SW 1271 (cell line): ENCODE measurements at places on chromosomes 3 and 15.

- no peak for DNase-seq
These were observed 51.1 kb downstream of the BDH1 start for GRCh38 chr3:197504641-197505121.

- DNase-seq: no peak
These were observed 6.4 kb upstream of the TBC1D2B start for GRCh38 chr15:78083687-78084448.

DNA sequence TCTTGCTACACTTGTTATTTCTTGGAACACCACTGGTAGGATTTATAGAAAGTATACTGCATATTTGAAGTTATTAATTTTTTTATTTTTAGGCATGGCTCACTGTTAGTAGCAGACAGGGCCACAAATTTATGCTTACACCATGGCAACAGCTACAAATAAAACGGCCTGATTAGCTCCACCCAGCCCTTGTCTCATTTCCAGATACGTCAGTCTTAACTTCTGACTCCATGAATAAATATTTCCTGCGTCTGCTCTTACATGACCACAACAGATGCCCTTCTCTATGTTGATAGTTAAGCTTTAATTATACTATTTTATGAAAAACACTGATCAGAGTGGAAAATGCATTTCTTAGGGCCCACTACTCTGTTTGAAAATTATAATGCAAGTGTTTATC, 62.3 kb upstream of the CPOX start:
- no peak for DNase-seq

DNA sequence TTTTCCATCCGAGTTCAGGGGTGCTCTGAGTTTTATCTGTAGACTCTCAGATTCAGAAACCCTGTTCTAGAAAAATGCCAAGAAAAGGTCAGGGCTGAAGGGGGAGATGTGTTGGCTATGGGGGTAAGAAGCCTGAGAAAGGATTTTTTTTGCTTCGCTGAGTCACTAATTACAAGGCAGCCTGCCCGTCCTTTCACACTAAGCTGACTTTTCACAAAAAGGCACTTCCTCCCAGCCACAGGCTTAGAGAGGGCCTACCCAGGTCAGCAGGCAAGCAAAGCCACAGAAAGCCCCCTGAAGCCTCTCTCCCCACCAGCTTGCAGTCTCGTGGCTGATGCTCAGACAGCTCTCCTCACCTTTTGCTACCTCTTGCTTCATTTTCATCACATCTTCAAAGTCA, 192.6 kb upstream of the PRICKLE2 start:
- DNase-seq: no peak

GRCh38 chr15:101499863-101500713, 10.6 kb upstream of the PCSK6 start:
- no peak for DNase-seq

DNA sequence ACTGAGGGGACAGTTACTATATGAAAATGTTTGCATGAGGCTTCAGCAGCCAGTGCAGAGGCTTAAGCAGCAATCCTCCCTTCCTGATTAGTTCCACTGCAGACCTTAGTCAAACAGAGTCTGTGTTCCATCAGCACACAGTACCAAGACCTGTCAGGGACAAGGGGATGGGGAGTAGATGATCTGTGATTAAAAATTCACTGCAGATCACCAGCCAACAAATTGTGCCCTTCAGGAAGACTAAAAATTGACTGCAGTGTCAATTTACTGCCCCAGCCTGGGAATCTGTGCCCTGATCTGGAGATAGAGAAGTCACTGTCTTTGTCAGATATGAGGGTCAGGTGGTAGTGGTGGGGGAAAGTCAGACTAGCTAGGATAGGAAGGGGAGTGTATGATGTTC, 13.8 kb upstream of the NMNAT3 start:
- no peak for DNase-seq

DNA sequence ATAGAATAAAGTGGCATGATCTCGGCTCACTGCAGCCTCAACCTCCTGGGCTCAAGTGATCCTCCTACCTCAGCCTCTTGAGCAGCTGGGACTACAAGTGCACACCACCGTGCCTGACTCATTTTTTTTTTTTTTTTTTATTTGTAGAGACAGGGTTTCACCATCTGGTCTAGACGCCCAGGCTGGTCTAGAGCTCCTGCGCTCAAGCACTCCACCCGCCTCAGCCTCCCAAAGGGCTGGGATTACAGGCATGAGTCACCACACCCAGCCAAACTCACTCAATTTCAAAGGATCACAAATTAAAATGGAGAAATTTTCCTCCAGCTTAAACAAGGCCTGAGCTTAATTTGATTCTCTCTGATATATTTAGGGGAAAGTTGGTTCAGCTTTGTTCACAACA, 27.3 kb upstream of the NMB start:
- peak; percentile 70 for DNase-seq

- DNase-seq: no peak
These were observed 106.2 kb downstream of the TLE3 start for GRCh38 chr15:69991551-69991980.

DNA sequence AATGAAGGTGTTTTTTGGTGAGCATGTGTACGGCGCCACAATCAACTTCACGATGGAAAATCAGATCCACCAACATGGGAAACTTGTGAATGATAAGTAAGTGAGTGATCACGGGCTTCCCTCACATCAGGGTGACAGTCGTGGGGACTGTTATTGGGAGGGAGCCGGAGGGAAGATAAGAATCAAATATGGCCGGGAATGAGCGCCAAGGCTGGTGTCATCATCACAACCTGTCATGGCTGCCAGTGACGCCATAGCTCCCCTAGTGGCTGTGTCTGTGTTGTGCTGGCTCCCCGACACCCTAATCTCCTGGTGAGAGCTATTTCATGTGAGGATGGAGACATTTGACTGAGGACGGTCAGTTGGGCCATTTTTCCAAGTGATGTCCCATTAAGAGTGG, 168.5 kb downstream of the SV2B start:
- DNase-seq: no peak

GRCh38 chr15:99321468-99321867, 70.2 kb downstream of the LRRC28 start:
- no peak for DNase-seq

DNA sequence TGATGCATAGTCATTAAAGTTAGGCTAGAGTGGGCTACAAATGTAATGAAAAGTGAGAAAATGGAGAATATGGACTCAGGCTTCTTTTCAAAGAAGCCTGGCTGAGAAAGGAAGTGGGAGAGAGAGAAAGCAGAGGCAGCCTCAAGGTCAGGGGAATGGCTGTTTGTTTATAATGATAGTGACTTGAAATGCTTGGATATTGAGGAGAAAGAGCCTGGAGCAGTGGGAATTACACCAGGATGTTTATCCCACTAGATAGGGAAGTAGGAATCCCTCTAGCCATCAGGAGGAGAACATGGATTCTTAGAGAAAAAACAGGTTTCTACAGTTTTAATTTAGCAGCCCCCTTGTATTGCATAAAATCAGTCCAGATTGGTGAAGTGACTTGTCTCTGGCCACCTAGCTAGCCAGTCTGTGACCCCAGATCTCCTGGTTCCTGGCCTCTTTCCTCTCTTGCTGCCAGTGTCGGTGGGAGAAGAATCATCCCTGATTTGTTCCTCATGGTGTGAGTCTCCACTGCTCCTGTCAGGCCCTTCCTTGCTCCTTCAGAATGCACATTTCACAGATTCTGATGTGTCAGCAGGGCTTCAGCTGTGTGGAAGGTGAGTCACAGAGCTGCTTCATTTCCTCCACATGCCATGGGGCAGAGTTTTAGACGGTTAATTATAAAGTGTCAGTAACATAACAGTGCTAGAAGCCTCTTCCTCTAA, 32.9 kb downstream of the SEMA6D start:
- DNase-seq: peak; percentile 59

- DNase-seq: no peak
These were observed 10.3 kb downstream of the TIMP4 start for GRCh38 chr3:12148183-12148940.

DNA sequence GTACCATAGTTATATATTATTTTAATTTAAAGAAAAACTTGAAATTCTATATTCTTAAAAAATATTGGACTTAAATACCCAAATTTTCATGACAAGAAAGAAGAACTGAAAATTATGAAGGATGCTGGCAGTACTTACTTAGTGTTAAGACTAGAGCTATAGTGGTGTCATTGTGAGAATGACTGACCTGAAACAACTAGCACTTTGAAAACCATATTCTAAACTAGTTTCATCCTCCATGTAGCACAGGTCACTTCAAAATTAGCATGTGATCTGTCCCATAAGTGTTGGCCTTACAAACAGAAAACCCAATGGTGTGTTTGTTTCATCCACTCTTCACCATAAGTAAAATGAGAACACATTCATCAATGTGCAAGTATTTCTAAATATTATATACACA, 208.6 kb downstream of the ZIC4 start:
- no peak for DNase-seq

GRCh38 chr15:96969732-96970710, 639.5 kb downstream of the NR2F2 start:
- no peak for DNase-seq

- DNase-seq: no peak
These were observed 18.9 kb upstream of the CSPG4 start for GRCh38 chr15:75731248-75732151.

DNA sequence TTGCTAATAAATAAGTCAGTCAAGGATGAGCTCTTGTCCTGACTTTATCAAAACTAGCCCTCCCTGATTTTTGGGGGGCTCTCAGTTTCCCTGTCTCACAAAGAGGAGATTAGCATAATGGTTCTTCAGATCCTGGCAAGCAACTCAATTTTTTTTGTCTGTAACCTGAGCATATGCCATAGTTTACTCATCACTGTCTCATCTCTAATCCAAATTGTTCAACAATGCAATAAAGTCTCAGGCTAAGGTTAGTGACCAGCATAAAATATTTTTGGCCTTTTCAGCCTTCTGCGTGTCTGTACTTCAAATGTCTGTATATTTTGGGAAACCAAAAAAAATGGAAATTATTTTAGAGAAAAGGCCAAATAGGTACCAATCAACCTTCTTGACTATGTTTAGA, 465.6 kb upstream of the TPRG1 start:
- no peak for DNase-seq

DNA sequence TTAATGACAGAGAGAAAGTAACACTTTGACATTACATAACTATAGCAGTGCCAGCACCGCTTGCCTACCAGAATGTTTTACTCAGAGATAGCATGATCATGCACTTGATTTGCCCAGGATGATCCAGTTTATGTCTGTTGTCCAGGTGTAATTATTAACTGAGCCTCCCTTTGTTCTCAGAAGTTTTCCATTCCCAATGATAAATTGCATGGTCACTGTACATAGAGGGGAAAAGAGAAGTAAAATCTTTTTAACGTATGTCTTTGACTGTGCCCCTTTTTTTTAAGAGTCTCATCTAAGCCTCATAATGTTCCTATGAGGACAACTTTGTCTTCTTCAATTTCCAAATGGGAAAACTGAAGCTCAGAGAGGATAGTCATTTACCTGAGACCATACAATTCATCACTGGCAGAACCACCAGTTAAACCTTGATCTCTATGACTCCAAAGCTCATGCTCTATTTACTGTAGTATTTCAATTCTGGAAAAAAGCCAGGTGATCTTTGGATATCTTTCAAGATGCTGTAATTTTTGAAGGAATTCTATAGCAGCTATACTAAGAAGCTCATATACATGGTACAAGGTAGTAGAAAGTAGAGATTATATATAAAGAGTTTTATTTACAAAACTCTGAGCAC, 25.1 kb downstream of the C3orf85 start:
- no peak for DNase-seq

DNA sequence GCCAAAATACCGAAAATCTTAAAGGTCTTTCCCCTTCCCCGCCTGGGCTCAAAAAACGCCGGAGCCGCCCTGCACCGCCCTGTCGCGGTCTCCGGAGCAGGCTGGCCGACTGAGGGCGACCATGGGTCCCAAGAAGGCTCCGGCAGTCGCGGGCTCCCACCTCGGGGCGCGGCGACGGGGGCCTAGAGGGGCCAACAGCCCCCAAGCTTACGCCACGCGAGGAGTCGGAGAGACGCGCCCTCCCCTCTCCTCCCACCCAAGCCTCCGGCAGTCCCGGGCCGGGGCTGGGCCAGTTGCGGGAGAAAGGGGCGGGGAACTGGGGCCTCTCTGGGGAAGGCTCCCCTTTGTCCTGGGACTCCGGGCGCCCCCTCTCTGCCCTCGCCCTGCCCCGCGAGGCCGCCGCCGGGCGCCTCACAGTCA, 69.2 kb downstream of the GOLGA8B start:
- DNase-seq: no peak

DNA sequence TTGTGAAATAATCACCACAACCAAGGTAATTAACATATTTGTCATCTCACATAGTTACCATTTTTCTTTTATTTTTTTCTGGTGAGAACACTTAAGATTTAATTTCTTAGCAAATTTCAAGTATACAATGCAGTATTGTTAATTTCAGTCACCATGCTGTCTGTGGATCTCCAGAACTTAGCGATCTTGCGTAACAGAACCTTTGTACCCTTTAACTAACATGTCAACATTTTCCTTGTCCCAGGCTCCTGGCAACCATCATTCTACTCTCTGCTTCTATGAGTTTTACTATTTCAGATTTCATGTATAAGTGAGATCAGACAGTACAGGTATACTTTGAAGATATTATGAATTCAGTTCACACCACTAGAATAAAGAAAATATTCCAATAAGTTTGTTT, 154.4 kb downstream of the KCNAB1 start:
- no peak for DNase-seq

DNA sequence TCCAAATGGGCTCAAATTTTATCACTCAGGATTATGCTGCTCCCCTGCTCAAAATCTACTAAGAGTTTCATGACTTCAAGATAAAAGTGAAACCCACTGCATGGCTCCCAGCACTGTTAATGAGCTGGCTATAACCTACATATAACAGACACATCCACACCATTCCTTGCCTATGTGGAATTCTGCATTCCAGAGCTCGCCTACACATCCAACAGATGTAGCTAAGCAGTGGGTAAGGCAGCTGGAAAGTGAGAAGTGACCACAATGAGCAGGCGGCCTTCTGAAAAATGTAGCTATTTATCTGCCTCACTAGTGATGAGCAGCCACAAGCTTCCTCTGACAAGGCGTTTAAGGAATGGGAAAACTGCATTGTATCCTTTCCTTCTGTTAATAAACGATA, 92.0 kb upstream of the TRIM42 start:
- no peak for DNase-seq

DNA sequence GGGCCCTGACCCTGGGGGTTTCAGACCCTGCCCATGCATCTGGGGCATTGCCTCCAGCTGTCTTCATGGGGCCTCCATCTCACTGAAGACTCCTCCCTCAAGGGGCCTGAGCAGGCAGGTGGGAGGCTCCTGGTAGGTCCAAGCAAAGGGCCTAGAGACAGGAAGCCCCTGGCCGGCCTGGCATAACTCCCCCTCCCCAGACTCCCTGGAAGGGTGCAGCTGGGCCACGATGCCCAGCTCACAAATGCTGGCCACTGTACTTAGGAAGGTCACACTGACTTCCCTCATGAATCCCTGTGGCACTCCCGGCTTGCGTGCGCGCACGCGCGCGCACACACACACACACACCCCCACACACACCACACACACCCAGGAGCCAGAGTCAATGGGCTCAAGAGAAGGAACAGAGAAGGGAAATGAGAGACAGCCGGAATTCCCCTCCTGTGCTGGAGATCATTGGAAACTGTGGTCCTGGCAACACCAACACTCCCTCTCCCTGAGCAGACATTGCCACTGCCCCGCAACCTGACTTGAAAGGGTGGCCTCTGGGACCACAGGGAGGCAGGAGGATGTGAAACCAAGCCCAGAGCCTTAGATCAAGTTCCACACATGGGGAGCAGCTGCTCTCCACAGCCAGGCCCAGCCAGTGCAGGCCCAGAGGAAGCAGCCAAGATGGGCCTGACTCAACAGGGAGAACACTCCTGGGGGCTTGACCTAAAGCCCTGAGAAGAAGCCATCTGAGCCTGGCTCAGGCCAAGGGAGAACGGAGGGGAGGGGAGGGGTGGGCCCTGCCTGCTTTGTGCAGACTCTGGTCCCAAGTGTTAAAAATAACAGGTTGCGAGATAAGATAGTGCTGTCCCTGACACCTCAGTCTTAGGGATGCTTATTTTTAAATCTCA, 69.7 kb downstream of the SCN5A start:
- no peak for DNase-seq
